NCI-H446 (cell line): ENCODE measurements at places on chromosomes 16 and 17.

DNA sequence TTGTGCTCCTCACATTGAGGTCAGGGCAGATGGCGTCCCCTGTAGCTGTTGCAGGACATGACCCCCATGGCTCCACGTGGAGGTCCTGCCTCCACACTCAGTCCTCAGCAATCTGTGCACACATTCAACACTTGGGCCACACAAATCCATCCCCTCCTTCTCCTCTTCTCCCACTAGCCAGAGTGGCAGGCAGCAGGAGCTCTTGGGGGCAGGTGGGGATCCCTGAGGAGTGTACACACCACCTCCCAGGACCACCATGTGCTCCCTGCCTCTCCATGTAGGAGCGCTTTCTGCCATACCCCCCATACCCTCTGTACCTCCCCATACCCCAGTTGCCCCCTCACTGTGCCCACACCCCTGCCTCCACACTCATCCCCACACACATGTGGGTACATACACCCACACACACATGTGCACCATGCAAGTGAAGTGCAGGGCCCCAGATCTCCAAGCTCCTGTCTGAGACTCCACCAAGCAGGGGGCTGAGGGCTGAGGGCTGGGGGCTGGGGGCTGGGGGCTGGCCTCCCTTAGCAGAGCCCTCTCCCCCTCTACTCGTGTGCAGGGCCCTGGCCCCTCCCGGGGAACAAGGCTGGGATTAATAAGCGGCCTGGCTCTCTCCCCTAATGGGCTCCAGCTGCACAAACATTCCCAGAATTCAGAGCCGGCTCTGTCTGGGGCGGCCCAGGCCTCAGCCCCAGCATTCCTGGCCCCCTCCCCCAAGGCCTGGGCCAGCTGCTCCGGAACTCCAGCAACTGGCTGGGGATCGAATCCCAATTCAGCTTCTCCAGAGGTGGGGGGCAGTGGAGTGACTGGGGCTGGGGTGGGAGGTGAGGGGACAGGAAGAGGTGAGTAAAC is 48.2 kb upstream of the MEIOC start:
- DNase-seq: no peak

DNA sequence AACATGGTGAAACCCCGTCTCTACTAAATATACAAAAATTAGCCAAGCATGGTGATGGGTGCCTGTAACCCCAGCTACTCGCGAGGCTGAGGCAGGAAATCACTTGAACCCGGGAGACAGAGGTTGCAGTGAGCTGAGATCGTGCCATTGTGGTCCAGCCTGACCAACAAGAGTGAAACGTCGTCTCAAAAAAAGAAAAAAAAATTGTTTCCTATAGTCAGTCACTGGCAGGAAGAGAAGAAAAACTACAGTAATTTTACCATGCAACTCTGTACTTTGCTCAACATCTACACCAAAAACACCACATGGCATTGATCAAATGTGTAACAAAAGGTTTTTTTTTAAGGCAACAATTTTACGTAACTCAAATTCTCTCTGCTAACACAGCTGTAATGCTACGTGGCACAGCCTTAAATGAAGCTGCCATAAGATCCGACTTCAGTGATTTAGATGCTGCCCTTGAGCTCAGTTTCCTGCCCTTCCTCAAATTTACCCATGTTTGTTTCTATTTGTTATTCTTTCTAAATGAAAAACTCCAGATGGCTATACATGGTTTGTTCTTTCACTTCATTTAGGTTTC is 40.2 kb downstream of the CNOT1 start:
- no peak for DNase-seq

GRCh38 chr17:12395733-12396354 is 269.8 kb upstream of the MYOCD start:
- DNase-seq: no peak

DNA sequence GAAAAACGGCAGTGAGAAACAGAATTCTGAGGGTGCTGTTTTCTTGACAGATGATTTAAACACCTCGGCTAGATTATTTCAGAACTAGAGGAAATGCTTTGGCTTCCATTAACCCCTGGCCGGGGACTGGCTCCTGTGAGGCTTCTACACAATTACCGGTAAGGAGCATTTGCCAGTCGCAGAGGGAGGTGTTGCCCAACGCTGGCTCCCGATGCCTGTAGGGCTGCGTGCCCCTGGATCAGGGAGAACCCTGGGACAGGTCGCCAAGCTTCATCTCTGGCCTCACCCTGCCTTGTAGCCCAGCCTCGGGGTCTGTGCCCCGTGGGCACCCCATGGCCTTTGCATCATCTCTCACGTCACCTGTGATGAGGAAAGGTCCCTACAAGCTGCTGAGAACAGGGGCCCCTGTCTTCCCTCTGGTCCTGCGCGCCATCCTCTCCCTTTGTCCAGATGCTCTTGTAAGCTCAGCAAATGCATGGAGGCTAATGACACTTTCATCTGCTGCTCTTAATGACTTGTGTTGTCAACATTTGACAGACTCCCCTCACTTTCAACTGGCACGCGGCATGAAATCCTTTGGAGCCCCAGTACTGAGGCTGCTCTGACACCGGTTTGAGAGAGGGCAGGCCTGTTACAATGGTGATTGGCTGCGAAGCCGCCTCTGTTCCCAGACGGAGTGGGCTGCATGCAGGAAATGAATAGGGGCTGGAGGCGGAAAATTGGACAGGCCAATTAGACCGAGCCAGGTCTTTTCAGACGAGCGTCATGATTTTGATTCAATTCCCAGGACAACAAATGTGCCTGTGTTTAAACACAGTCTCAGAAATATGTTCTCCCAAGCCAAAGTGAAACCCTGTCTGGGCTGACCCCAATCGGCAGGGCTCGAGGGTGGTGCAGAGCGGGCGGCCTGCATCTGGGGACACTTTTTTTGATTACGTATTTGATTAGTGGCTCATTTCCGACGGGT is 85.5 kb upstream of the DOC2B start:
- no peak for DNase-seq

- DNase-seq: no peak
These were observed 7.0 kb upstream of the FAAP100 start for GRCh38 chr17:81558941-81559806.

- DNase-seq: peak; percentile 14
These were observed 18.5 kb downstream of the ARL4D start for GRCh38 chr17:43416998-43417890.
